ENCODE measurements at places on chromosomes 7 and 10.

DNA sequence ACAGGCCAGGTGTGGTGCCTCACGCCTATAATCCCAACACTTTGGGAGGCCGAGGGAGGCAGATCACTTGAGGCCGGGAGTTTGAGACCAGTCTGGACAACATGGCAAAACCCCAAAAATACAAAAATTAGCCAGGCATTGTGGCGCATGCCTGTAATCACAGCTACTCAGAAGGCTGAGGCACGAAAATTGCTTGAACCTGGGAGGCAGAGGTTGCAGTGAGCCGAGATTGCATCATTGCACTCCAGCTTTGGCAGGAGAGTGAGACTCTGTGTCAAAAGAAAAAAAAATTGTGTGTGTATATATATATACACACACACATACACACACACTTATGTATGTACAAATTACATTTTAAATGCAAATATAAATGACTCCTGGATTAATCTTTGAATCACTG is 76.8 kb upstream of the LRRN3 start:
- DNase-seq: no peak

DNA sequence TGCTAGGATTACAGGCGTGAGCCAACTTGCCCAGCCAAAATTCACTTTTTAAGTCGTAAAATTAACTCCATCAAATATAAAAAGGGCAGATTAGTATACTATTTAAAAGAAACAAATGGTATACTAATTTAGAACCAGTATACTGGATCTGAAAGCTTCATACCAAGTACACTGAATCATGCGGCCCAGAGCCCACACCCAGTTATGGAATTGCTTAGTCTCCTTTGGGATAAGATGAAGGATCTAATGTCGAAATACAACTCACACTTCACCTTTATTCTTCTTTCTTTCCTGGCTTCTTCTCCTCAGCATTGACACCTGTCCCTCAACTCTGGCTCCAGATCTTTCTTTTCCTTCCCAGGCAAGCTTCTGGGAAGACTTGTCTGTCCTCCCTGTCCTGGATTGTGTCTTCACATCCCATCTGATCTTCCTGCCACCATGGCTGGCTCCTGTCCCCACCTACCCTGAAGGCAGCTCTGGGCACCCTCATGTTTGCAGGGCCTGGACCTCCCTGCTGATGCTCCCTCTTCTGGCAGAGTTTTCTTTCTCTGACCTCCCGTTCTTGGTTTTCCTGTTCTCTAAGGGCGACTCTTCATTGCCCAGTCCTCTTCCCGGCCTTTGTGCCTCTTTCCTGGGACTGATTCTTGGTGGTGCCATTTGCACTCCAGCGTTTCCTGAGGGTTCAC is 57.8 kb upstream of the CTBP2 start:
- no peak for DNase-seq

DNA sequence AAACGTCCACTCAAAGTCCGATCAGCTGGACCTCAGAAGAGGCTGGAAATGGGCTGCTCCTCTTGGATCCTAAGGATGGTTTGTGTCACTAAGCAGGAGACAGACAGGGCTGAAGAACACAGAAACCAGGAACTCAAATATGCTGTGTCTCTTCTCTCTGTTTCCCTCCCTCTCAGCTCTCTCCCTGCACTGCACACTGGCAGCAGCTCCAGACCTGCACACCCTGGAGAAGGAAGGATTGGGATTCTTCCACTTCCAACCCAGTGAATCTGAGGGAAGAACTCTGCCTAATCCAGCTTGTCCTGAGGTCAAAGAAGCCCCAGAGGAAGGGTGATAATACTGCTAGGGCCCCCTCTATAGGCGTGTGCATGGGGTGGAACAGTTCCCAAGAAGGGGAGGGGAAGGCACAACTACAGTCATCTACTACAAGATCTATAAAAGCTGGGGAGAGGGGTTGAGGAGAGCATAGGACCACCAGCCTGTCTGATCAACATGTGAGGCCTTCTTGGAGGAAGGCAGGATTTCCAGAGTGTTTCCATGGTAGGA is 22.7 kb upstream of the ZCCHC24 start:
- DNase-seq: no peak

DNA sequence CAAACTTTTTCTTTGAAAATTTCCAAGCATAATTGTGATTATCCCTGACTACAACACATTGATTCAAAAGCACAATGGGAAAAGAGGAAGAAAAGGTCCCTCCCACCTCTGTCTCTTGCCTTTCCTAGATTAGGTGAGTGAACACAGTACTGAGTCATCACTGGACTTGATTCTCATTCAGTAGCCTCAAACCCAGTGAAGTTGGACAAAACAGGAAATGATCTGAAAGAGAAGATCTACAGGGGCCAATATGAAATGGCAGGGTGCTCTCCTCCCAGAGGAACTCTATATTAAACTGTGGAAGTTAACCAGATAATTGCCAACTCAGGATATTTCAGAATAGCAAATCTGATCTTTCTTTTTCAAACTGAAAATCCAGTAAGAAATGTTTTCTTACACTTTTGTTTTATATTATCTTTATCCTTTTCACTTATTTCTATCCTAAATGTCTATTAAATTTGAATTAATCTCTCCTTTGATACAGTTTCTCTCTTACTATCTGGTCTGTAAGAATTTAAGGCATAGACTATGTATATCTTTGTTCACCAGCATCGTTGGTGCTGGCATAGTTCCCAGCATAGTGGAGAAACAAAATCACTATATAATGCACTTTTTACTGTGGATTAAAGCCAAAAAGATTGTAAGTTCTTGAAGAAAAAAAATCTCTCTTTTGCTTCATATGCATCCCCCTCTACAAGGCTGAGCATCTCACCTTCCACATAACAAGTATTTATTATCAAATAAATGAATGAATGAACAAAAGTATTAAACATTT is 41.4 kb upstream of the IKZF1 start:
- no peak for DNase-seq

- no peak for DNase-seq
Observed at GRCh38 chr10:90319188-90319914, 538.5 kb downstream of the HTR7 start.

DNA sequence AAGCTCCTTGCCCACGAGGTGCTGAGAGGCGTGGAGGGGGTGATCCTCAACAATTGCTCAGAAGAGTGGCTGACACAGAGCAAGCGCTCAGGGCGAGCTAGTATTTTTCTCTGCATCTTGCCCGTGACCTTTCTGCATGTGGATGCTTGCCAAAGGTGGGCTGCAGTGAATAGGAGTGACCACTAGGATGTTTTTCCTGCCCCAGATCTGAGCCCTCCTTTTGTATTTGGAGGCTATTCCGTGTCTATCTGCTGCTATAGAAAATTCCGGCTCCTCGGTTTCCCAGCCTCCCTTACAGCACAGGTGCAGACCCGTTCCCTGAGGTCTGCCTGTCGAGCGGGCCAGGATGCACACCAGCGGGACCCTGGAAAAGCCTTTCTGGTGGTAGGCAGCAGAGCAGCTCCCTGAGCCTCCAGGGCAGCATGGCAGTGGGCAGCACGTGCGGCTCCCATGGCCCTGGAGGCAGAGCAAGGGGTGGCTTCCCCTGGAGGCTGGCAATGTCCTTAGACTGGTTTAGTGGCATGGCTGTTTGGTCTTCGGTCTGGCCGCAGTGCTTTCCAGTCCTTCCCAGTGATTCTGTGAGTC is 145.1 kb upstream of the PCBD1 start:
- DNase-seq: no peak

Measured in CD8-positive, alpha-beta memory T cell (primary cell).